ENCODE measurements at places on chromosomes 4 and X.

DNA sequence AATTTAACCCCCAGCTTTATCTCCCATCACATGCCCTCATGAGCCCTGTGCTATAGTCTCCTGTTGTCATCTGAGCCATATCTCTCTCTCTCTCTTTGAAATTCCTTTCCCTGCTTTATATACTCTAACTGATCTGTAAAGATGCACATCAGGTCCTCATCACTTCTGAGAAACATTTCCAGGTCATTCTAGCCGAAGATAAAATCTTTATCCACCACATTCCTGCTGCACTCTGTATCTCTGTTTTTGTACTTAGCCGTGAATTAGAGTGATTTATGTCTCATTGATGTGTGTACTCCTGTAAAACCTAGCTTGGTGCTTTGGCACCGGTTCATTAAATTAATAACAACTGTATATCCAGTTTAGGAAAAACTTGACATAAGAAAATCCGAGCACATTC lies 113.2 kb downstream of the AFF2 start:
- DNase-seq, result no peak

DNA sequence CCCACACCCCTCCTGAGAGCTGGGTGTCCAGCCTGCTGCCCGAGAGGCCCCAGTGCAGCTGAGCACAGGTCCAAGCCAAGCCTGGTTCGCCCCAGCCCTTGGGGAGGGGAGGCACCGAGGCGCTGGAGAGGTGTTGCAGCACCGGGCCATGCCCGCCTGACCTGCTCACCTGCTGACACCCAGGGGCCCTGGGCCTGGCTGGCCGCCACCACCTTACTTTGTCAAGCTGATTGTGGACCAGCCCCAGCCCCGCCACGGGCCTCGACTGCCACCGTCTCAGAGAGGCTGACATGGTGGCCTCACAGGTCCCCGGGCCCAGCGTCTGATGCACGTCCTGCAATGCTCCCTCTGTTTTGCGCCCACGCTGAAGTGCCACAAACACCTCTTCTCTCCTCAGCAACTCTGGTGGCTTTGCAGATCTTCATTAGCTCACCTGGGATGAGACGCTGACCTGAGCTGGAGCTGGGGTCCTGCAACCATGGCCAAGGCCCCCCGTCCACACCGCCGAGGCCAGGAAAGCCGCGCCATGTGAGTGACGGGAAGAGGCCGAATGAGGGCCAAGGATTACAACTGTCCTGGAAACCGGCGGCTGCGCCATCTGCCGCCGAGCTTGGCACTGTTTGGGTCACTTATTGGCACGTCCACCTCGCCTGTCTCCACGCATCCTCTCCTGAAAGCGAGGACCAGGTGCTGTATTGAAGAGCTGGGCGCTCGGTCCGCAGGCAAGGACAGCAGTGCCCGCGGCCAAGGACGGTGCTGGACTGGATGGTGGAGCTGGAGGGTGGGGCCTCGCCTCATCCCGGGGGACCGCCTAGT lies 7.6 kb downstream of the CPLX1 start:
- no peak for DNase-seq

- DNase-seq, result no peak
These were observed 632.7 kb downstream of the RAPGEF2 start for GRCh38 chr4:159735281-159736207.

- no peak for DNase-seq
These were observed 23.4 kb upstream of the GLRB start for GRCh38 chr4:157052429-157053040.

- DNase-seq, result no peak
These were observed 596.4 kb downstream of the MID1IP1 start for GRCh38 chrX:39397561-39398199.

DNA sequence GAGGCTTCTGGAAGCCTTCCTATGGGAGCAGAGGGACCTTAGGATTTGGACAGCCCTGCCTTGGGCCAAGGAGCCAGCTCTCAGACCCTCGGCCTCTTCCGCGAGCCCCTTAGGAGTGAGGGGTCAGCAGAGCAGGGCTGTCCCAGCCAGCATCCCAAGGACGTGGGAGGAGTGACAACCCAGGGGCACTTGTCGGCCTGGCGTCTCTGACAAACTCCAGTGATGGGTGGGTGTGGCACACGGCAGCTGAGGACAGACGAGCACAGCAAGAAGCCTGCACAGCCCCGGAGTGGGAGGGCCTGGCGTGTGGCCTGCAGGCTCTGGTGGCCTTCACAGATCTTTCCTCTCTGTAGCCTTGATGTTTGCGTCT lies 11.6 kb upstream of the TNIP2 start:
- DNase-seq, result no peak

GRCh38 chrX:104343428-104344129 lies 88.8 kb upstream of the ESX1 start:
- DNase-seq, result peak; percentile 4
